ENCODE measurements at places on chromosomes 2 and 18. TPM values are rescaled to one million over a fixed set of nuclear protein-coding genes. Genes with fewer than 3 reads are reported as not detected.

The EPHA4 gene
- 8.9 TPM for total RNA-seq

The ACOXL gene
- total RNA-seq: not detected

The COPS9 gene
- 206 TPM for total RNA-seq

The TSPYL6 gene
- total RNA-seq: not detected

The TMEM200C gene
- total RNA-seq: 1.5 TPM

The OXER1 gene
- under 0.01 TPM for total RNA-seq

The TPGS2 gene
- total RNA-seq: 204 TPM

The MRO gene
- 0.30 TPM for total RNA-seq

All from bronchus fibroblast of lung (primary cell).